ENCODE measurements at places on chromosomes 3 and 15.

DNA sequence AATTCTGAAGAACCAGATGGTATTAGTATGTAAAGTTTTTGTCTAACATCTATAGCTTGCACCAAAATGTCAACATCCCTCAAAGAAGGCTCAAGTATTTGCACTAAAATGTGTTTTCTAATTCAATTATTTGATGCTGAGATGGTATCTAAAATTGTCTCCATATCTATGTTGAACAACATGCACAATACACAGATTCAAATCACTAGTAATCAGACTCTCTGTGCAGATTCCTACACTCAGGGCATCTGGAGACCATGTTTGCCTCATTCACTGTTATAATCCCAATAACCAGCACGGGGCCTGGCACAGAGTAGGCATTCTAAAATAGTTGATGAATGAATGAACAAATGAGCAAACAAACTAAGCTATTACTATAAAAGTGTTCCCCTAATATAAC, 2.6 kb downstream of the FILIP1L start:
- no peak for DNase-seq

- no peak for DNase-seq
Measured at GRCh38 chr15:100696452-100696851, 94.1 kb downstream of the ASB7 start.

GRCh38 chr15:57534281-57534680, 57.4 kb upstream of the MYZAP start:
- no peak for DNase-seq

DNA sequence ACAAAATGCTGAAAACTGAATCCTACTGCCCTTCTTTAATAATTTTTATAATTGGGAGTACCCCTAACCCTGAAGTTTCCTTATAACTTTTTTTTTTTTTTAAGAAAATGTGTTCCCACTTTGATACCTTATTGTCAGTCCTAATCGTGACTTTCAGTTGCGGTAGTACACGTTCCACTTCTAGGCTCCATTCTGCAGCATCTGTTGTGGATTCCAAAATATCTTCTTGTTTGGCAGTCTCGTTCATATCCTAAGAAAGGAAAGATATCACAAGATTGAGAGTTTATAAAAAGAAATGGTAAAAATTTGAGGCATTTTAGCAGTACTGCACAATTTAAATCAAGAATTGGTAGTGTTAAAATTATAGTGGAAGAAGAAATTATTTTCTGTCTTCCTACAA, 30.8 kb downstream of the IFT57 start:
- no peak for DNase-seq

GRCh38 chr3:81741216-81741615, 20.2 kb downstream of the GBE1 start:
- DNase-seq = no peak

DNA sequence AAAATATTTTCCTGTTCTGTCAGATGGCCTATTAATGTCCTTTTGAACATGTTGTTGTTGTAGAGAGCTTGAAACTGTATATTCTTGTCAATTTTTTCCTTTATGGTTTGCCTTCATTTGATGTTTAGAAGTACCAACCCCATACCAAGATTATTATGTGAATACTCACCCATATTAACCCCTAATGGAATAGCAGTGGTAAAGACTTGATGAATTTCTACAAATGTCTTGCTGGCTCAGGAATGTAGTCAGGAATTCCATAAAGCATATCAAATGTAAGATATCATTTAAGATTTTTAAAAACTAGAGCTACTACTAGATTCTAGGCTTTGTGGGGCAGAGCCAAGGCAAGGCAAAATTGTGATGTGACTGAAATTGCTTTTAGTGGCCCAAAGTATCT, 30.0 kb downstream of the MYO5A start:
- DNase-seq = no peak

- DNase-seq = no peak
Measured at GRCh38 chr15:58865425-58865880, 68.0 kb downstream of the SLTM start.

DNA sequence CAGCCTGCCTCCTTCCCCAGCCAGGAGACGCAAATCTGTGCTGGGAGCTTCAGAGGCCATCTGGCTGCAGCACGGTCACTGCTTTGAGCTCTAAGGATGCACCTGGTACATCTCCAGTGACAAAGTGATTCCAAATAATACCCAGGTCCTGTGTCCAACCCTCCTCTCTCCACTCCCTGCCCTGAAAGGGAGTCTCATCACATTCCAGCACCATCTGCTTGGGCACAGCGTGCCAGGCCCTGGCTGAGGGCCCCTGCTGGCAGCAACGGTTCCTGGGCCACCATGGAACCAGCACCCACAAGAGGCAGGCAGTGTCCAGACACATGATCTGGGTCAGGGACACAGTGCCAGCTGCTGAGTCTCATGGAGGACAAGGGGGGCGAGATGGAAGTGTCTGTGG, 81.3 kb downstream of the MTHFS start:
- no peak for DNase-seq

DNA sequence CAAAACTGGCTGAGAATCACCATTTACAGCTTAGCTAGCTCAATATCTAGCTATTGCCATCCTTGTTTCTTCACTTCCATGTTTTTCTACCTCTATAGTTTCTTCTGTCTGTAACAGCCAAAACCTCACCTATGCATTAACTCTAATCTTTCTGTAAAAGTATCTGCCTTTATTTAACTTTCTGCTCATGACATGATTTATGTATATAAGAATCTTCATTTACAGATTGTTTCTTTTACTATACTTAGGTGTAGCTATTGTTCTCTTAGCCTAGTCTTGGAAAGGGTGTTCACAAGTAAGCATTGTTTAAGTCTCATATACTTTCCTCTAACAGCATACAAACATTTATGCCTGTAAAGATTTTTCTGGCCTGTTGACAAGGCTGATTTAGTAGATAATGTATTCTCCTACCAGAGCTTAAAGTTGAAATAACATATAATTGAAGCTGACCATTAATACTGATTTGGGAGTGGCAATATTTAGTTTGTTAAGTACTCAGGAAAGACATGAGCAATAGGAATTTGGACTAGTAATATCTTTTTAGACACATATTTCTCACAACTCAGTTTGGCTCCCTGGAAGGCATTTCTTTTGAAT, 9.4 kb downstream of the FILIP1L start:
- DNase-seq = no peak

DNA sequence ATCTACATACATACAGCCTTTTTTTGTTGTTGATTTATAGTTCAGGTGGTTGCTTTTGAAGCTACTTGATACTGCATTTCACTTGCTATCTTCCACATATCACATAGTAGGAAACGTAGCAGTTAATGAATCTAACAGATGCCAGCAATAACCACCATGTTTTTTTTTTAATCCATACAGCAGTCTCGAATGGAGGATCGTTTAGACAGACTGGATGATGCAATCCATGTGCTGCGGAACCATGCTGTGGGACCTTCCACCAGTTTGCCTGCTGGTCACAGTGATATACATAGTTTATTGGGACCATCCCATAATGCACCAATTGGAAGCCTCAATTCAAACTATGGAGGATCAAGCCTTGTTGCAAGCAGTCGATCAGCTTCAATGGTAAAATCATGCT, 123.2 kb upstream of the CGNL1 start:
- DNase-seq = no peak

- no peak for DNase-seq
Measured at GRCh38 chr15:82231842-82232241, 30.7 kb downstream of the EFL1 start.

DNA sequence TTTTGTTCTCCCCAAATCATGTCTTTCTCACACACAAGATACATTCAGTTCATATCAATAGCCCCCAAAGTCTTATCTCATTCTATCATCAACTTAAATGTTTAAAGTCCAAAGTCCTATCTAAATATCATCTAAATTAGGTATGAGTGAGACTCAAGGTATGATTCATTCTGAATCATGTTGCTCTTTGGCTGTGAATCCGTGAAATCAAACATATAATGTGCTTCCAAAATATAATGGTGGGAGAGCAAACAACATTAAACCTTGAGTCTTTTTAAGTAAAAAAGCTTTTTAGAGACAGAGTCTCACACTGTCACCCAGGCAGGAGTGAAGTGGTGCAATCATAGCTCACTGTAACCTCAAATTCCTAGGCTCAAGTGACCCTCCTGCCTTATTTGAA, 139.1 kb downstream of the SAMMSON start:
- no peak for DNase-seq

- no peak for DNase-seq
Measured at GRCh38 chr3:64687781-64688604, at the start of gene ADAMTS9. ADAMTS9 (minus strand) TSS chr3:64688000; CDS start chr3:64687657, 343 bp downstream.

DNA sequence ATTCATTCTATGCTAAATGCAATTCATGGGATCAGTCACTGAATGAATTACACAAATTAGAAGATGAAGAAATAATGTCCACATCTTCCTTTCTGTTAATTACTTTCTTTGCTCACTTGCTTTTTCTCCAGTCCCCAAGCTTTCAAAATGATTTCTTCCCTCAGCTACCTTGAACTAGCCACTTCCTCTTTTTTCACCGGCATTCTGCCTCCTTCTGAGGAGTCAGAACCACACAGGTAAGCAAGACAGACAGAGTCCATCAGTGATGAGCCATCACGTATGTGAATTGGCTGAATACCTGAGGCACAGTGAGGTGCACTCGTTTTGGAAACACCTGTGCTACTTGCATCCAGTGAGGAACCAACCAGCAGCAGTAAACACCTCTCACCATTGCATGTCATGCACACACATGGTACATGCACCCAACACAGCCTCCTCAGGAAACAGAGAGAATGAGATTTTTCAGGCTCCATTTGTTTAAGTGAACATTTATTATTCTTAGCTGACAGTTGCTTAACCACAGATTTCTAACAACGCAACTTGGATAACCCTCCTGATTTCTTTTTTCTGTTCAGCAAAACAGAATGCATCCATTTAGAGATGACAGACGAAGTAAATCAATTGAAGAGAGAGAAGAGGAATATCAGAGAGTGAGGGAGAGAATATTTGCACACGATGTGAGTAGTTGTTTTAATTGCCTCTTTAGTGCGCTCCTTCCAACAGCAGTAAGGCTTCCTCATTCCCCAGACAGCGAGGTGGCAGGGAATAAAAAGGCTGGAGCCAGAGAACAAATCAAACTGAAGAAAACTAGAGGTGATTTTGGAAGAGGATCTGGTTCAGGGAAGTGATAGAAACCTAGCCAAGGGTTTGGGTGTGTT, 69.3 kb downstream of the ARPP21 start:
- no peak for DNase-seq

GRCh38 chr3:127009531-127009930, 26.6 kb downstream of the PLXNA1 start:
- no peak for DNase-seq

GRCh38 chr3:60101621-60102020, 1051.8 kb upstream of the CFAP20DC start:
- no peak for DNase-seq

GRCh38 chr3:16429086-16429485, 84.4 kb downstream of the RFTN1 start:
- DNase-seq = no peak

DNA sequence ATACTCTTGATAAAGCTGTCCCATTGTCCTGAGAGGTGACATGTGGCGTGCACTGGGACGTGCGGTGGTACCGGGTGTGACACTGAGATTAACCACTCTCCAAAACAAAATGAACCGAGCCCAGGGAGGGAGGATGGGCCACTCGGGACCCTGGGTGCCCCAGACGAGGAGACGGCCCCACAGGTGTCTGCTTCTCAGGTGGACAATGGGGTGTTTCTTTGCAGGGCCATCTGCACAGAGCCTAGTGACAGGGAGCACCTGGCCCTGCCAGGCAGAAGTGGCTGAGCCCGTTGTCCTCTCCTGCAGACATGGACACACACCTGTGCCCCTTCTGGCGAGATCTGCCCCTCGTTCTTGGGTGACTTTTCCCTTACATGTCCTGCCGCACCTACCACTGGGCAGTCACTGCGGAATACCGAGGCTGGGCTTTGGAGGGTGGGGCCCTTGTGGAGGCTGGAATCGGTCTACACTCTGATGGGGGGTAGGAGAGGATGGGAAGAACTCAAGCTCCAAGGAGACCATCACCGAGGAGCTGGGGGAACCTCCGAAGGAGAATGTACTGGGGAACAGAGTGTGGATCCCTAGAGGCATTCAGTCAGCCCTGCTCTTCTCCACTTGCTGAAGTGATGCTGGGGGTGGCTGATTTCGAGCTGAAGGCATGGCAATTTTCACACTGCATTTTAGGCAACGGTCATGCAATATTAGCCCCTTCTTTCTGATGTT, 153.5 kb downstream of the ATP10A start:
- no peak for DNase-seq

- DNase-seq = no peak
Measured at GRCh38 chr3:70561796-70562195, 249.4 kb upstream of the MDFIC2 start.

DNA sequence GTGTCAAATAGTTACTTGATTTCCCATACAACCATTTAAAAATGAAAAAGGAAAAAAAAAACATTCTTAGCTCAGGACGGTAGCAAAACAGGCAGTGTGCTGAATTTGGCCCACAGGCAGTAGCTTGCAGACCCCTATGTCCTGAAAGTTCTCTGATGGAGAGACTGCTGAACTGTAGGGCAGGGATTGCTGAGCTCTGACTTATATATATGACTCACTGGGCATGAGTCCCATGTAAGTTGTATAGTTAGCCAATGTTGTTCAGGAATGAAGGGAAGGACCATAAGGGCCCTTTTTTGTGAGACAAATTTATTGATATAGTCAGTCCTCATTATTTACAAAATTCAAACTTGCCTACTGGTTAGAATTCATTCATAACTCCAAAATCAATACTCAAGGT, 36.9 kb upstream of the FRMD4B start:
- DNase-seq = no peak

GRCh38 chr15:32928876-32929275, 211.1 kb downstream of the GREM1 start:
- no peak for DNase-seq

DNA sequence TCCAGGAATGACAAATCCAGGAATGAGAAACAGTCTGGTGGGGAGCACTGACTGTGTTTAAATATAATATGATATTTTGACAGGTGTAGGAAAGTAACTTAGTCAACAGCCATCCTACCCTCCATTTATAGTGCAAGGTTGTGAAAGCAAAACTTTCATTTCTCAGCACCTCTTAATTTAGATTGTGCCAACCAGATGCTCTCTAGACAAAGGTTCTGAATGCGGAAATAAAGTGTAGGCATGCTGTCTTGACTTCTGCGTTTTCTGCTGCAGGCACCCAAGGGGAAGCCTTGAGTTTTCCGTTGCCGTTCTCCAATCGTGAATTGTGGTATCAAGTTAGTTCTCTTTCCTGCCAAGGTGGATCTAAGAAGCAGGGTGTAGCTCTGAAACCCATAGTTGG, 261.9 kb upstream of the SUCLG2 start:
- DNase-seq = no peak

GRCh38 chr15:76065245-76065644, 5.5 kb downstream of the TMEM266 start:
- no peak for DNase-seq

GRCh38 chr3:160471892-160472291, 22.3 kb upstream of the TRIM59 start:
- no peak for DNase-seq

GRCh38 chr3:12993517-12994356, 79.5 kb downstream of the IQSEC1 start:
- DNase-seq = no peak

DNA sequence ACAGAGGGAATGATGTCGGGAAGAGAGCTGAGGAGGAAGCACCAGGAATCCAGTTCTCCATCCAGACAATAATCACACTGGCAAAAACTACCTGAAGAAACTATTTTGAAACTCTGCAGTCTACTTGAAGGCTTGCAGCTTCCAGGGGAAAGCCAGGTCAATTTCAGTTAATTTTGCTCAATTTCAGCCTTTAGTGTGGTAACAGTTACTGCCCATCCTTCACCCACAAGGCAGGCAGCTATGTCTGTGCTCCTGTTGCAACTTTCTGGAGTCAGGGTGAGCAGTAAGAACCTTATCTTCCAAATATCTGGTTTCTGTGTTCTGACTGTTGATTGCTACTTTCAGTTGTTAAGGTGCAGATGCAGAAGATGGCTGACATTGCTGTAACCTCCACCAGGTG, 221.7 kb downstream of the ADAMTS17 start:
- no peak for DNase-seq

All from bone marrow (tissue), 2 donors.